Adipocyte (in vitro differentiated cells): ENCODE measurements at places on chromosomes 7 and 10.

GRCh38 chr10:132397671-132398565 is 918 bp downstream of the PWWP2B start:
- peak; percentile 70 for DNase-seq

- DNase-seq, result no peak
Measured at GRCh38 chr7:47617131-47617530, 35.2 kb upstream of the TNS3 start.

DNA sequence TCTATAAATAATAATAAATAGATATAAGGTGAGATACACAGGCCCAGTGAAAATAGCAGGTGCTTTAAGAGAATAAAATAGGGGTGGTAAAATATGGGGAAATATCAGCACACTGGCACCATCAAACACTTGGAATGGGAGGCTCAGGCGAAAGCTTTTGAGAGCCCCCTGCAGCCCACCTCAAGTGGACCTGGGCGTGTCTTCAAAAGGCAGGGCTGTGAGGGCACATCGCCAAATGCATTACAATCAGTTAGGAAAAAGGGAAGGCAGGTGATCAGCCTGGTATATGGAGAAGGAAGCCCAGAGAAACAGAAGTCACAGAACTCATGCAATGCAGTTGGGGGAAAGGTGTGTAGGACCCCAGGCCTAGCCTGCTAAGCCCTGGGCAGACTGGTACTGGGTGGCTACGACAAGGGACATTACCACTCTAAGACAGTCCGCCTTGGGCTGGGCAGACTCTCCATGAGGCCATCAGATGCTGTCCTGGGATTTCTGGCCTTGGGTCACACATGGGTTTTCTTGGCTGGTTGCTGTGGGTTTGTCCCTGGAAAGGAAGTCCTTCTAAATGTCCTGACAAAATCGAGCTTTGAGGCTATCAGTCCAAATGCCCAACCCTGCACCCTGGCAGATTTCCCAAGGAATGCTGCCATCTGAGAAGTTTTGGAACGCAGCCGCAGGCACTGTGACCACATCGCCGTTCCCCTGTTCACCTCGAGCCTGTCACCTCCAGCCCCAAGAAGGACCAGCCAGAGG is 330.6 kb downstream of the GRID1 start:
- no peak for DNase-seq

- DNase-seq, result no peak
Measured at GRCh38 chr10:71765906-71766716, 7.2 kb downstream of the VSIR start.

DNA sequence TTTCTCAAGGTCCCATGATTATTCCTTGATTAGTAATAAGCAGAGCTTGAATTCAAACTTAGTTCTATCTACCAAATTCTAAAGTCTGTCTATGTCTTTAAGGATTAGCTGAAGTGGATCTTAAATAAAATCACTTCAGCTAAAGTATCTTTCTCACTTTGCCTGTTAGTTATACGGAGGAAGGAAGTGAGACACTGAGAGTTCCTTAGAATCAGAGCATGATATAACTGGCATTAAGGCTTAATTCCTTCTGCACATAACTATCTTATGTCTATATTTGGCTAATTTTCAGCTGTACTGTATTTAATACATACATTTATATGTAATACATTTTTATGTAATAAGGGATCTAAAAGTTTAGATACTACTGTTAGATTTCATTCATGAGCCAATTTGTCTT is 491.1 kb upstream of the GHITM start:
- no peak for DNase-seq

- no peak for DNase-seq
Measured at GRCh38 chr10:125783957-125784356, 8.3 kb upstream of the MMP21 start.

DNA sequence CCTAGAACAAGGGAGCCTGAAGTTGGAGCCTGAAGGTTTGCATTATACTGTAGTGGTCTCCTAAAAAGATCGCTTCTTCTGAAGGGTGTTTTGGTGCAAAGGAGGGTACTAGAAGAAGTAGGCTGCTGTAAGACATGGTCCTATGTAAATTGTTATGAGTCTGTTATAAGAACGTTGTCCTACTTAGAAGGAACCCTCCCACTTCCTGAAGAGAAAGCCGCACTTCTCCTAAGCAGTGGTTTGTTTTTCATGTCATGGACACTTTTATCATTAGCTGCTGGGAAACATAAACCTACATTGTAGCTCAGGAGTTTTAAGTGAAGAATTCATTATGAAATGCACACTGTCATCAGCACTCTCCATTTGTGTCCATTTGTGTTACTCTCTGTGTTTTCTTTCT is 129.1 kb upstream of the ITGB1 start:
- no peak for DNase-seq

DNA sequence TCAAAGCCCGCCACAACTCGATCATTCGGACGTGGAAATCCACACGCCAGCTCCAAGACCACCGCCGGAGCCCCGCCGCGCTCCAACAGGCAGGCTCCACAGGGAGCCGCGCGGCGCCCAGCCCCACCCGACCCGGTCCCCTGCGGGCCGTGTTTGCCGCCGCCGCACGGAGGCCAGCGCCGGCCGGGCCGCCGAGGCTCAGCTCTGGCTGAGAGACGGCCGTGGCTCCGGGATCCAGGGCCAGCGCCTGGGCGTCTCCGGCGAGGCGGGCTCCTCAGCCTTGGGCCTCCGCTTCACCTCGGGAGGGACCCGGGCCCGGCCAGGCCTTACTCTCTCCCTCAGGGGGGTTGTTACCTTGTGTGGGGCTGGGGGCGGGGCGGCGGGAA is 333 bp downstream of the SMNDC1 start:
- DNase-seq, result peak; percentile 77

- no peak for DNase-seq
Measured at GRCh38 chr7:157785486-157786186, 448.8 kb downstream of the DNAJB6 start.

DNA sequence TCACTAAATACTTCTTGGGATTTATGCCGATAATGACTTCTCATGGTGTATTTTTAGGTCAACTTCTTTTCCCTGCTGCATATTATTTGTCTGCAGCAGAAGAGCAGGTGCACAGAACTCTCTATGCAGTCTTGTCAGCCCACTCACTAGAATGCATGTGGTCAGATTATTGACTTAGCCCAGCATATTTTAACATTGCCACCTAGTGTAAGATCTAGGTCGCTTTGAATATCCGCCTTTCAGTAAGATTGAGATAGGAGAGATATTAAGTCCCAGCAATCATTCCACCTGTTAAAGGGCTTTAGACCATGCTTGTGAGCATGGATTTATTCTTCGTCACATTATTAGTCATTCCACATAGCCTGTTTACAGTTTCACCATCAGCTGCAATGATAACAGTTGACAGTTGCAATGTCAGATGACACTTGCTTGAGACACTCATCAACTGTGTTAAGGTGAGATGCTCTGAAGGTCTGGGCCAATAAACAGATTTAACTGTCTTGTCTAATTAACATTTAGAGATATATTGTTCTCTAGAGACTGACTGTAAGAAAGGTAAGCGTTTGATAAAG is 491.7 kb downstream of the ARL4A start:
- no peak for DNase-seq

DNA sequence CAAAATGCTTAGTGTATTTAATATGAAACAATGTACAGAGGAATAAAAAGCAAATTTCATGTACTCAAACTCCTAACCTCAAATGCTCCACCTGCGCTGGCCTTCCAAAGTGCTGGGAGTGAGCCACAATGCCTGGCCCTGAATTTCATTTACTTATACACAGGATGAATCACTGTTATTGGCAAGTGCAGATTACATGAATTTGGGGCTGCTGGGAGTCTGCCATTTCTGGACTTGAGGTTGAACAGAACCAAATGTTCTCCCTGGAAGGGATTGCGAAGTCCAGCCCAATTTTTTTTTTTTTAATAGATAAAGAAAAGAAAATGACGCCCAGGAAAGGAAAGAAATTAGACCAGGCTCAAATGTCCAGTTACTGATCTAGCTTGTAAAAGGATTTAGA is 6.8 kb upstream of the CSTF2T start:
- DNase-seq, result peak; percentile 94

DNA sequence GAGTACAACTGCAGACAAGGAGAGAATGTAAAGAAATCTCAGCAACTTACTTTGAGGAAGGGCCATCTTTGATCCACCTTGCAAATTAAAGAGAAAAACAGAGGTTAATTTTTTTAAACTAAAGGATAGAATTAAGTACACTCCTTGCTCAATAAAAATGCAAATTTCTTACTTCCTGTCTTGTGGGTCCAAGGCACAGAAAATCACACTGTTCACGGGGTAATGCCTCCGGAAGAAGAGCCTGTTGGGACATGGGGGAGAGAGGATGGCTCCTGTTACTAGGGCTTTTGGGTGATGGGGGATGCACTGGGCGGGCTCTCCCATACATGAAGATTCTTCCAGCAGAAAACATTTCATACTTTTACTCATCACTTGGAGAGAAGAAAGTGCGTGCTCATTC is 301.8 kb downstream of the TNS3 start:
- no peak for DNase-seq

GRCh38 chr10:13416760-13417159 is 68.7 kb upstream of the SEPHS1 start:
- no peak for DNase-seq

GRCh38 chr10:14233566-14233965 is 97.2 kb downstream of the FRMD4A start:
- DNase-seq, result no peak

DNA sequence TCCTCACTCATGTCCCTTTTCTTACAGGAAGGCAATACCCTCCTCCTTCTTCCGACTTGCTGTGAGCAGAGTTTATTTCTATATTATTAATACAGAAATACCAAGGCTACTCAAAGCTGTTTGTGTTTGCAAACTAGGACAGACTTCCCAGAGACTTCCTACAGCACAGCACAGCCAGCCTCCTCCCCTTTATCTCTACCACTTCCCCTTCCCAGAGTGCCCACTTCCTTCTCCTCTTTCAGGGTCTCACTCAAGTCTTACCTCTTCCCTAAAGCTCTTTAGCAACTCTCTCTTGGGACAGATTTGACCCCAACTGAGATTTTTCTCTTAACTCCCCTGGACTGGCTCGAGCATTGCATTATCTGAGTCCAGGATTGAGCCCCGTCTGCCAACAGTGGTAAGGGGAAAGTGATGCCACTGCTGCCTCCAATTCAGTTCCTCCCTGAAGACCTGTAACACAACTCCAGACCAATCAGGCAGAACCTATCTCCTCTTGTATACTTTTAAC is 5.5 kb upstream of the LRGUK start:
- no peak for DNase-seq

- no peak for DNase-seq
Measured at GRCh38 chr7:91285696-91286355, 21.6 kb downstream of the FZD1 start.

DNA sequence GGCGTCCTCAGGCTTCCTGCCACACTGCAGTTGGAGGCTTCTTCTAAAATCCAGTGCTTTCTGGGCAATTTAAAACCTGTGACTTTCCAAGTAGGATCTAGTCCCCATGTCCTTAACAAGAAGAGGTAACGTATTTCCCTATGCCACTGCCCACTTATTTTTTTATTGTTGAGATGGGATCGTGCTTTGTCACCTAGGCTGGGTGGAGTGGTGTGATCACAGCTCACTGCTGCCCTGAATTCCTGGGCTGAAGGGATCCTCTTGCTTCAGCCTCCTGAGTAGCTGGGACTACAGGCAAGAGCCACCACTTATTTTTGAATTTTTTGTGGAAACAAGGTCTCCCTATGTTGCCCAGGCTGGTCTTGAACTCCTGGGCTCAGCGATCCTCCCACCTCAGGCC is 63.4 kb downstream of the DAGLB start:
- DNase-seq, result no peak

- peak; percentile 12 for DNase-seq
Measured at GRCh38 chr7:138565451-138566114, 105.5 kb downstream of the TRIM24 start.

GRCh38 chr7:104412911-104413310 is 84.5 kb downstream of the LHFPL3 start:
- no peak for DNase-seq

DNA sequence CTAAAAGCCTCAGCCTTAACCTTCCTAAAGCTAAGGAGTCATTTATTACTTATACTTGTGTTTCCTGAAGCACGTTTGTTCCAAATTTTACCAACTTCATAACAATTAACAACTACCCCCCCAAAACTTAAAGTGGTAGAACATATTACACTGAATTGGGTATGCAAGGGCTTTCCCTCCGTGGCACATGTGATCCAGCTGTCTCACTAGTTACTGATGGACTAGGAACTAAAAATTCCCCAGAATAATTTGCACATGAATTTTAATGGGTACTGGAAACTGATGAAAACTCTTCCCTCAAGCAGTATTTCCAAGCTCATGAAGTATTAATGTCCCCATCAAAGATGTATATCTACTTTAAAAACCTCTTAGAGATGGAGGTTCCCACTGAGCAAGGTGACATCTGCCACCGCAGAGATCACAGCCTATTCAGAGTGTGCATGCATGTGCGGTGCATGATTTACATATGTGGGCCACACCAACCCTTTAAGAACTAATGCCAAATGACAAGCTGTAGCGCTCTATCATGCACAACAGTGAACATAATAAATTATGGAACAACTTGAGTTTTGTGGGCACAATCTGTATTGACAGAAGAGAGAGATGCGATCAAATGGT is 139.9 kb upstream of the ADCY1 start:
- DNase-seq, result no peak

DNA sequence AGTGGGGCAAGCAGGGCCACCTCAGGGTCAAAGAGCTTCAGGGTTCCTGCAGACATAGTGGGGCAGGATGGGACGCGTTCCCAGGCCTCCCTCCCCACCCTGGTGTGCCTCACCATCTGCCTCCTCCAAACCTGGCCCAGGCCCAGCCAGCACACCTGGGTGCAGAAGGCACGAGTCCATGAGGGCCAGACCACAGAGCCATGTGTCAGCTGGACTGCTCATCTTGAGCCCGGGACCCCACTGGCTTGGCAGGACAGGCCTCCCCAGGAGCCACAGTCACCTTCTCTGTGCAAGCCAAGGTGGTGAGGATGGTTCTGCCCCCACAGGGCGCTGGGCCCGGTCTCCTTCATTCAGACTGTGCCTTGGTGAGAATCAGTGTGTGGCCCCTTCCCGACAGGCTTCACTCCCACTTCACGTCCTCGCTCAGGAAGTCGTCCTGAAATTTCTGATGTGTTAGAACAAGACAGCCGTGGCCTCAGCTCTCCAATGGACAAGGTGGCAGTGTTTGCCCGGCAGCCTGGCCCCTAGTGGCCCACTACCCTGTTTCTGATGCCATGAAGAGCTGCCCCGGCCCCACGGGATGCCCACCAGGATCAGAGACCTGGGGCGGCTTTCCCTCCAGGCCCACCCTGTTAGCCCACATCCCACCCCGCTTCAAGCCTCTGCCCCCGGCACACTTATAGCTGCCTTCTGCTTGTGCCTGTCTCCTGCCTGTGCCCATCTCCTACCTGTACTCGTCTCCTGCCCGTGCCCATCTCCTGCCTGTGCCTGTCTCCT is 59.6 kb upstream of the EBF3 start:
- DNase-seq, result no peak

GRCh38 chr10:69715156-69715898 is 85.3 kb downstream of the FAM241B start:
- peak; percentile 64 for DNase-seq

GRCh38 chr7:34260279-34260678 is 354.9 kb downstream of the BMPER start:
- peak; percentile 87 for DNase-seq

- no peak for DNase-seq
Measured at GRCh38 chr7:5382281-5382892, 41.2 kb downstream of the TNRC18 start.

GRCh38 chr7:5780801-5781496 is 514 bp downstream of the RNF216 start:
- peak; percentile 67 for DNase-seq

- DNase-seq, result no peak
Measured at GRCh38 chr10:20892011-20892585, 5.0 kb downstream of the NEBL start.

- no peak for DNase-seq
Measured at GRCh38 chr10:112708461-112708860, 241.6 kb upstream of the TCF7L2 start.

- no peak for DNase-seq
Measured at GRCh38 chr7:131529179-131529578, 27.2 kb downstream of the PODXL start.
